Fibroblast of the aortic adventitia (primary cell): ENCODE measurements at places on chromosomes 3 and 15.

- no peak for DNase-seq
Observed at GRCh38 chr3:186966406-186966805, 36.1 kb downstream of the ST6GAL1 start.

- no peak for DNase-seq
Observed at GRCh38 chr3:50539356-50540286, 27.9 kb downstream of the C3orf18 start.

- DNase-seq = no peak
Observed at GRCh38 chr3:166685246-166685645, 694.9 kb downstream of the ZBBX start.

- DNase-seq = no peak
Observed at GRCh38 chr3:105394177-105394576, 27.5 kb downstream of the ALCAM start.

GRCh38 chr3:74390121-74390877 is 224.2 kb downstream of the CNTN3 start:
- peak; percentile 56 for DNase-seq
